ENCODE measurements at places on chromosomes 2 and 18. TPM values are rescaled to one million over a fixed set of nuclear protein-coding genes. Genes with fewer than 3 reads are reported as not detected.

Gene KCNG2
- total RNA-seq, result not detected

Gene SLC38A11
- not detected for total RNA-seq

Gene IGFBP5
- total RNA-seq, result not detected

Gene SS18
- total RNA-seq, result 58.8 TPM

Gene HOXD13
- not detected for total RNA-seq

Gene EHD3
- total RNA-seq, result 1.1 TPM

Gene ANKRD30BL
- not detected for total RNA-seq

Gene DUSP28
- 10.0 TPM for total RNA-seq

Gene RAPGEF4
- not detected for total RNA-seq

Gene CABYR
- 0.76 TPM for total RNA-seq

Gene CPO
- not detected for total RNA-seq

Gene ANKRD30B
- total RNA-seq, result not detected

Gene FIGN
- not detected for total RNA-seq

Gene TANC1
- total RNA-seq, result 0.16 TPM

Gene GBX2
- total RNA-seq, result not detected

Gene C1QL2
- total RNA-seq, result not detected

Gene GALNT14
- total RNA-seq, result not detected

Gene TRABD2A
- total RNA-seq, result 30.2 TPM

- no peak for DNase-seq
Measured at GRCh38 chr2:232672588-232672987, 24.5 kb upstream of the GIGYF2 start.

GRCh38 chr2:58293056-58293455, 51.9 kb upstream of the FANCL start:
- no peak for DNase-seq

- DNase-seq, result no peak
Measured at GRCh38 chr18:22847867-22848451, 85.2 kb upstream of the RBBP8 start.

GRCh38 chr18:3177902-3178687, 41.7 kb downstream of the MYOM1 start:
- no peak for DNase-seq

DNA sequence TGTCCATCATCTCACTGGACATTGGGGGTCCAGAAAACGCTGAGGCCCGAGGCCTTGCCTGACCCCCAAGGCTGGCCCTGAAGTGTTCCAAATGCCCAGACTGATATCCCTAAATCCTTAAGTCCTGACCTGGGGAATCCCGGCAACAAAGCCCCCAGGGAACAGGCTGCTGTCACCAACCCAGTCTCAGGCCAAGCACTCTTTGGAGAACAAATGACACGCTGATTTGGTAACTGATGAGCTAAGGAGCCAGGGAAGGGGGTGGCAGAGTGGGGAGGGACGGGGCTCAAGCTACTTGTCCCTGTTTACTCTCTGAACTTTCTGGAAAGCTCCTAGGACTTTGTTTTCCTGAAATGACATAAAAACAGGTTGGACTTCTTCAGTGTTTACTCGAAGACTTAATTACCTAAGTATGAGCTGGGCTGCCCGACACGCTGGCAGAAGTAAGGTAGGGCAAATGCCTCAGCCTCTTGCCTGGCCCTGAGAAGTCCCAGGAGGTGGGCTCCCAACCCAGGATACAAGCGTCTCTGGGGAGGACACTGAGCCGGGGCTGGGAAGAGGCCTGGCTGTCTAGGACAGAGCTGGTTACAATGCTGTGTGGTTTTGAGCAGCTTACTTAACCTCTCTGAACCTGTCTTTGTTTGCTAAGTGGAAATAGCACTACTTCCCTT, 105.5 kb upstream of the GLI2 start:
- DNase-seq, result no peak

- no peak for DNase-seq
Measured at GRCh38 chr18:77144451-77145118, 12.0 kb upstream of the MBP start.

DNA sequence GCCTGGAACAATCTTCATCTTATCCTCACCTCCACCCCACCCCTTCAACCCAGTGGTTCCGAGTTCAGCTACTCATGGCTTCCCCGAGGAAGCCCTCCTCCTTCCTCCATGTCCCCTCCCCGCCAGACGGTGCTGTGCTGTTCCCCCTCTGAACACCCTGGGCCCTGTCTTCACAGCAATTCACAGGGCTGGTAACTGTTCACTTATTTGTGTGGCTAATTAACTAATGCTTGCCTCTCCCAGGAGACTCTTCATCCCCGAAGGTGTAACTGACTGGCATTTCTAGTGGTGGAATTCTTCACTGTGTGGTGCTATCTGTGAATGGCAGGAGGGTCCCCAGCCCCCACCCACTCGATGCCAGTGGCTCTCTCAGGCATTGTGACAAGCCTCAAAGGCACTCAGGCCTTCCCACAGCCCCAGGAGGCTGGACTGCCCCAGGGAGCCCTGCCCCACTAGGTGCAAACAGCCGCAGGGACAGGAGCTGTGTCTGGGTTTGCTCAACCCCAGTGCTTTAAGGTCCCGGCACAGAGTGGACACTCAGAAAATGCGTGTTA, 133.7 kb upstream of the ID2 start:
- no peak for DNase-seq

GRCh38 chr2:6750411-6751158, 115.1 kb downstream of the CMPK2 start:
- no peak for DNase-seq

DNA sequence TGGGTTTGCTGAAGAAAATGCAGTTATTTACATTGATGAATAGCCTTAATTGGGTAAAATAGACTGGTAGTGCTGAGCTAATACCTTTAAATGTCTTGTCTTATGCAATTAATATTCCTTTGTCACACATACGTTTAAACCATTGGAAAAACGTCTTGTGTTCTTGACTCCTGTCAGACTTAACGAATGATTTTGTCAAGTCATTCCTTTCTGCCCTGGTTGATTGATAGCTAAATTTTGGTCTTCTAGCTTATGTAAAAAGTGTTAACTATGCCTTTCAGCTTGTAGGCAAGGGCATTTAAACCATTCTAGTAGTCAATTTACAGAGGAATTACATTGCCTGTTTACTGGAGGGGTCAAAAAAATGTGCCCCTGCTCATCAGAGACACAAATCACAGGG, 105.8 kb upstream of the LRRTM1 start:
- DNase-seq, result no peak

- no peak for DNase-seq
Measured at GRCh38 chr2:99881901-99882591, 260.3 kb downstream of the AFF3 start.

GRCh38 chr18:12867441-12868123, 16.5 kb downstream of the PTPN2 start:
- no peak for DNase-seq

DNA sequence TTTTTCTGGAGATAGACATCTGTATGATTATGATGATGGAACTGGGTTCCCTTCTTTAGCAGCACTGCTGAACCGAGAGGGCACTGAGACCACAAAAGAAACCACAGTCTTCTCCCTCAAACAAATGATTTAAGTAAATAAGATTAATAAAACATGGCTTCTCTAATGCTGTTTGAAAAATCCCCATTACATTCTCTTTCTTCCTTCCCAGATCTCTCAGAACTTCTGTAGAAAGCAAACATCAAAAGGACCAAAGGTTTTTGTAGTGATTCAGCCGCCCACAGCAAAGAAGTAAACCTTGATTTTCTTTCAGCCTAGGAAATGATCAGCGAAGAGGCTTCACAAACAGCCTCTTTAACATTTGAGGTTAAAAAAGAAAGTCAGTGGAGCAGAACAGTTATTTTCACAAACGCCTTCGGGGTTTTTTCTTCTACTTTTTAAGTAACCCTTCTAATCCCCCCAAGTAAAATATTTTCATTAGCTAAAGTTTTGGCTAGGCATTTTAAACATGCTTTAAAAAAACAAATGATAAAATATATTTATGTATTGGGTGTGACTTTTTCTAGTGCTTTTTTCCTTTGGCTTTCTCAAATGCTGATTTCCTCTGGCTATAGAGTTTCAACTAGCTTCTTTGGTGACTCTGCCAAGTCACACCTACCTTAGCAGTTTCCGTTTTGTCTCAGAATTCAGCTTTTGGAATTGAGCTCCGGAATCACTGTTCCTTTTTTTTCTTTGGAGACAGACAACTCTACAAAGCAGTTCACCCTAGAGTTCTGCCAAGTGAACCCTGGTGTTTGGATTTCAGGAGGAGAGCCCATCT, 89.6 kb downstream of the UPP2 start:
- no peak for DNase-seq

GRCh38 chr2:229660951-229661350, 53.4 kb downstream of the DNER start:
- no peak for DNase-seq

- DNase-seq, result no peak
Measured at GRCh38 chr2:80459028-80459427, 154.5 kb upstream of the LRRTM1 start.

DNA sequence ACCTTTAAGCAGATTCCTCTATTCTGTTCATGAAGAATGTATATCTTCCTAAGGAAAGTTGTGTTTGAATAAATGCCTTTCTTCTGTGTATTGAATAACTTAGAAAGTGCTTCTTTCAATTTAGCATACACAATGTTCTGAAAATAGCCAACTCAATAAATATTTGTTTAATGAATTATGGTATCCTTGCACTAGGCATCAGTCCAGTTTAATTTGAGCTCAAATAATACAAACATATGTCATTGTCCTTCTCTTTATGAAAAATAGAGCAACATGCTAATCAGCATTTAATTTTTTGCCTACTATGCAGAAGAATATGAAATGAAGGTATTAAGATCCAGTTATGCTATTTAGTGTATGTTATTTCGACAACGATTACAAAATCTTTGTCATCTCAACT, 68.2 kb downstream of the NRXN1 start:
- no peak for DNase-seq

DNA sequence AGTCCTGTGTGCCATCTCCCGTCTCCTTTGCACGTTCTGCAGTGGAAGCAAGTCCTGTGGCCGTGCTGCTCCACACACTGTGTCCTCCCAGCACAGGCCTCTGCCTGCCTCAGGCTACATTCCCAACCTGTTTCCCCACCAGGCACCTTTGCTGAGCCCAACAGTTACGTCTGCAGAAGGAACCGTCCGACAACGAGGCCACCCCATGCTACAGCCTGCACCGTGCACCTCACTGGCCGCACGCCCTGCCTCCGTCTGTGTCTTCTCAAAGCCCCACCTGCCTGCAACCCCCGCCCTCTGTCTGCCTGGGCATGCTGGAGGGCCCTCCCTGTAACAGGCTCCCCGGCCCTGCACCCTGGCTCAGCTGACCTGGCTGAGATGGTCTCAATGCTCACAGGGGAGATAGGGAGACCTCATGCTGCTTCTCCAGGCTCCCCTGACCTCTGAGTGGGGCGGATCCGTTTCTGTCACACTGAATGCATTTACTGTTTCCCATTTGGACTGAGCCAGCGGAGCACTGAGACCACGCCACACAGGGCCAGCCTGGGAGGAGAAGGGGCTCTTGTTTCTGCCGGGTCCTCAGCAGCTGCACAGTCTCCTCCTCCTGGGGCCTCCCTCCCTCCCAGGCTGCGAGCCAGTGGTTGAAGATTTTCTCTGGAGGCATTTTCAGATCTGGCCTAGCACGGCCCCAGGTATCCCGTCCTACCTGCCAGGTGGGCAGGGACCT, 109.1 kb upstream of the OTOS start:
- peak; percentile 39 for DNase-seq

- no peak for DNase-seq
Measured at GRCh38 chr2:171919453-171919852, 2.8 kb upstream of the HAT1 start.

DNA sequence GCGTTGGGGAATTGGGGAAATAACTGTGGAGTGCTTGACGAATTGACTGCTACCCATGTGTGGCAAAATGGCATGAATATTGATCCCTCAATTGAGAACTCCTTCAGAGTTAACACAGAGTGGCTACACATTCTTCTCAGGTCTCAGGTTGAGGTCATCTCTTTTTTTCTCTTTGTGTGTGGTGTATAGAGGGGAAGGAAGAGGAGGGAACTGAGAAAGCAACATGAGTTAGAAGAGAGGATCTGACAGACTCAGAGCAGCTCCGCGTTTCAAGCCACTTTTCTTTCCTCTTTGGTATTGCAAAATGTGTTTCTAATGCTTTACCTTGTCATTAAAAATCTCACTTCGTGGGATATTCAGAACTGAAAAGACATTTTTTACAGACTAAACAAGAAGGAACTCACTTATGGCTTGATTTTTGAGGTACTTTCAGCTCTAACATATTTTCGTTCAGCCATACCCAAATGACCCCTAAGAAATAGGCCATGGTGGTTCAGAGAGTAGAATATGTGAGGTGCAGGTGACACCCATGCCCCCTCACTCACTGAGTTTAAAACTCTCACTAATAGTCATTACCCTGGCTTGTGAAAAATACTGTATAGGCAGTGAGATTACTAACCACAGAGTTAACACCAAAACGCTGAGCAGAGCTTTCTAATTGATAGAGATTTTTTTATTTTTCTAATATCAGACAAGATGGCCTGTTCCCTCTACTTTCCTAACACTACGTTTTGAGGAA, 22.5 kb downstream of the STAT4 start:
- peak; percentile 57 for DNase-seq

DNA sequence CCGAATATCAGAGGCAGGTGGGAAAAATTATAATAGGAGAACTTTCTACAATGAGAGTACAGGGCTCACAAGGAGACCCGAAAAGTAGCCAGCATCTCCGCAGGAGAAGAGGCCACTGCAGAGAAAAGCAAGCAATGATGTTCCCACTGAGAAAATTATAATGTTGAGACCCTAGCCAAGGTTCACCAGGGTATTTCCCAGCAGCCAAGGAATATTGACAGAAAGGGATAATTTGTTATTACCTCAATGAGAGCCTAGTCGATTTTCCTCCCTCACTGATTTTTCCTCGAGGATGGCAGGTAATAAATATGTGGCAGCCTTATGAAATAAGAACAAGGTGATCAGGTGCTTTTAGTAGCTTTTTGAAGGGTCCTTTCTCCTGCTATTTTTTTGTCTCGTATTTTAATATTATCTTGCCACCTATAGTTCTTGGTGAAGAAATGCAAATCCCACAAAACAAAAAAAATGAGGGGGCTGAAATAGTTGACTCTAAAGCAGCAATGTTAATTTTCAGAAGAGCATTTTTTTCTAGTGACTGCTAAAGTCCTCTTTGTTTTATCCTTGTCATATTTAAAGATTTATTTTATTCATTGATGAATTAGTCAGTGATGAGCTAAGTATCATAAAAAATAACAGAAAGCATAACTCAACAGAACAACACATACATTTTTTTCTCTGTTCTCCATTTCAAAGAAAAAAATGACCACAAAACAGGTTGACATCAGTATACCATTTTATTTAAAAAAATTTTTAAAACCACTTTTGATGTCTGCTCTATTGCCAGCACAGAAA, 215.4 kb downstream of the KCNE4 start:
- no peak for DNase-seq

Data from activated CD8-positive, alpha-beta memory T cell treated with anti-CD3 and anti-CD28 coated beads, Interleukin-2, amount 10 ng/mL, durations not matched to agents 7 days and 5 days (primary cell).